SK-N-SH (cell line): ENCODE measurements at places on chromosomes 3 and 15. TPM values are rescaled to one million over a fixed set of nuclear protein-coding genes. Genes with fewer than 3 reads are reported as not detected.
A peak's percentile ranks its signal among the peaks of the same experiment; 100 is the strongest.

Gene GABRR3
- not detected in 2 replicates for polyA plus RNA-seq

Gene KCNMB3
- polyA plus RNA-seq = 1.1 and 1.6 TPM in 2 replicates

Gene RHOV
- 0.49 and 0.62 TPM in 2 replicates for polyA plus RNA-seq

GRCh38 chr3:33218446-33219174, at the start of gene SUSD5:
SUSD5 (minus strand) TSS chr3:33218810; CDS start chr3:33218797, 13 bp downstream.
- peak; percentile 75 for DNase-seq

DNA sequence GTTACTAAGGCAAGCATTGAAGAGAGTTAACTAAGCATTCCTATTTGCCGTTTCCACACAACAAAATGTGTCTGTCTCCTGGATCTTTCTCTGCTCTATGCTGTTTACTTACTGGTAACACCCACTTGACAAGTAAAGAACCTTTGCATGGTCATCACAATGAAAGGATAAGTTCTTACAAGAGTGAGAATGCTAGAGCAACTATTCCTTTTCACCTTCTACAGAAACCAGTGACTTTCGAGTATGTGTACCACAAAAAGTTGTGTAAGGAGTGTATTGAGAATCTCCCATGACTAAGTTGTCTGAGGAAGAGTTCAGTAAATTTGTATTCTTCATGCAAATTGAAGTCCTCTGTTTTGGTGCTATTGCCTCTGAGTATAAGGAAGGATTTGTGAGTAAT, 10.8 kb downstream of the TIPARP start:
- DNase-seq = no peak

GRCh38 chr3:144265542-144266100, 294.0 kb downstream of the DIPK2A start:
- DNase-seq = no peak

- no peak for DNase-seq
Measured at GRCh38 chr15:27081676-27082418, 110.9 kb downstream of the GABRG3 start.

GRCh38 chr3:71956069-71956340, 171.1 kb upstream of the PROK2 start:
- DNase-seq = peak; percentile 35

- DNase-seq = no peak
Measured at GRCh38 chr3:58706395-58707167, 40.0 kb upstream of the FAM3D start.

GRCh38 chr3:47009225-47010110, 30.0 kb downstream of the NBEAL2 start:
- DNase-seq = peak; percentile 99

GRCh38 chr3:134229038-134229437, 21.6 kb downstream of the RYK start:
- no peak for DNase-seq

GRCh38 chr3:177944228-177944661, 592.0 kb upstream of the KCNMB2 start:
- DNase-seq = no peak
